ENCODE measurements at places on chromosomes 11 and 22.

GRCh38 chr11:126830216-126830806 lies 170.3 kb downstream of the KIRREL3 start:
- no peak for DNase-seq

DNA sequence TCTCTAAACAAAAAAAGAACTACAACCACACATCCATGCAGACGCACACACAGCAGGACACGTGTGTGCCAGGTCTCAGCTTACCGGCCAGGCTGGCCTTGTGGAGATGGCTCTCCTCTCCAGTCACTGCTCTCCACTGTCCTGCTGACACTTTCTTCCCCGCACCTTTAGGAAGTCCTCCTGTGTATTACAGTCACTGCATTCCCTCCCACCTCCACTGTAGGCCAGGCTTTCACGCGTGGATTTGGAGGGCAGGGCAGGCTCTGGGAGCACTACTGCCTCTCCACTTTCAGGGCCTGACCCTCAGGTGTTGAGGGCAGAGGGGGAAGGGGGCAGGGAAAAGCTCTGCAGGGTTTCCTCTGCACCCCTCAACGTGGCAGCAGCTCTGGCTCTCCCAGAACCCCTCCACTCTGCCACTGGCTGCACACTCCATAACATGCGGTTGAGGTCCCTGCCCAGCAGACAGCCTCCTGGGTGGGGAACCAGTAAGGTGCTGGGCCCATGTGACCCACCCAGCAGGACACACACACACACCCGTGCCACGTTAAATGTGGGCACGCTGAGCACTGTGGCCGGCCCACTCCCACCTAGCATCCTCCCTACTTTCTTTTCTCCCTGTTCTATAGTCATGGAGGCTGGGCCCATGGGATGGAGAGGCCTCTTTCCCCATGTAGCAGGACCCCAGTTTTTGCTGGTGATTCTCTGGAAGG lies 107.0 kb upstream of the PITPNB start:
- no peak for DNase-seq

- DNase-seq, result no peak
These were observed 8.1 kb upstream of the OR10W1 start for GRCh38 chr11:58276151-58276550.

DNA sequence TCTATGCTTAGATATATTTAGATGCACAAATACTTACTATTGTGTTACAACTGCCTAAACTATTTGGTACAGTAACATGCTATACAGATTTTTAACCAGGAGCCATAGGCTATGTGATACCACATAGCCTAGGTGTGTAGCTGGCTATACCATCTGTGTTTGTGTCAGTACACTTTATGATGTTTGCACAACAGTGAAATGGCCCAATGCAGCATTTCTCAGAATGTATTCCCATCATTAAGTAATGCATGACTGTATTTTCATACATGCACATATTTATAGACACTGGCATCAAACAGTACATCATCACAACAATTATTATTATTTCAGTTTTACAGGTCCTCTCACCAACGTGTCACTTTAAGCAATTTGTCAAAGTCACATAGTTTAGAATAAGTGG lies 979.5 kb upstream of the TENM4 start:
- no peak for DNase-seq

DNA sequence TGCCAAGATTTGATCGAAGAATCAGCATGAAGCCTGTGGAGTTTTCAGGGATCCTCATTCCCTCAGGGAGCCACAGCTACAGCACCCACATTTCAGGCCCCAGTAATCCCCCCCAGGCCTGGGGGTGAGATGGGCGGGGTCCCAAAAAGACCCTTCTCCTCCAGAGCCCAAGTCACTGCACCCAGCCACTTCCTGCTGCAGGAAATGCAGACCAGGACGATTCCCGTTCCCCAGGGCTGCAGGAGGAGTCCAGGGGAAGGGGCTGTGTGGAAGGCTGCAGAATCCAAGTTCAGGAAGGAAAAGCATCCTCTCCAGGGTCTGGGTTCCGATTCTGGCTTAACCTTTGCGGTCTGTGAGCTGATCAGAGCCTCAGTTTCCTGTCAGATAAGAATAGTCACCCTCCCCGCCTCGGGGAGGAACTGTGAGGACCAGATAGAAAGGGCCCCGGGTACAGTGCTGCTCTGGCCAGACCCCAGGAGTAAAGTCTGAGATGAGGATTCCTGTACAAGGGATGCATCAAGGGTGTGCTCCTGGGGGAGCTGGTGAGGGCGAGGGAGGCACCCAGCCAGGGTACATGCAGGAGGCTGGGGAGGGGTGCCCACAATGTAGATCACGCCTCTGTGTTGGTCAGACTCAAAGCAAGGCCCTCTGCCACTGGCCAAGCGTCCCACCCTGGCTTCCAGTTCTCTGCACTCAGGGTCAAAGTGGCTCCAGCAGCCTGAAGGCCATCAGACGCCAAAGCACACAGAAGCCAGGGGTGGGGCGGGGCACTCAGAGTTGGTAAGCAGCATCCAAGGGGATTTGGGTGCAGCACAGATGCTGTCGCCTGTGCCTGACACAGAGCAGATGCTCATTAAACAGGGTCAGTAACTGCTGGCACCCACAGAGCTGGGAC lies 30.1 kb upstream of the TP53I11 start:
- DNase-seq, result no peak

- DNase-seq, result no peak
These were observed 185.2 kb downstream of the TBC1D22A start for GRCh38 chr22:46947516-46948257.

GRCh38 chr11:116918925-116919655 lies 81.7 kb upstream of the APOA1 start:
- no peak for DNase-seq

Data from CD4-positive, CD25-positive, alpha-beta regulatory T cell (primary cell).